ENCODE measurements at places on chromosomes 3 and 15. TPM values are rescaled to one million over a fixed set of nuclear protein-coding genes. Genes with fewer than 3 reads are reported as not detected.

DNA sequence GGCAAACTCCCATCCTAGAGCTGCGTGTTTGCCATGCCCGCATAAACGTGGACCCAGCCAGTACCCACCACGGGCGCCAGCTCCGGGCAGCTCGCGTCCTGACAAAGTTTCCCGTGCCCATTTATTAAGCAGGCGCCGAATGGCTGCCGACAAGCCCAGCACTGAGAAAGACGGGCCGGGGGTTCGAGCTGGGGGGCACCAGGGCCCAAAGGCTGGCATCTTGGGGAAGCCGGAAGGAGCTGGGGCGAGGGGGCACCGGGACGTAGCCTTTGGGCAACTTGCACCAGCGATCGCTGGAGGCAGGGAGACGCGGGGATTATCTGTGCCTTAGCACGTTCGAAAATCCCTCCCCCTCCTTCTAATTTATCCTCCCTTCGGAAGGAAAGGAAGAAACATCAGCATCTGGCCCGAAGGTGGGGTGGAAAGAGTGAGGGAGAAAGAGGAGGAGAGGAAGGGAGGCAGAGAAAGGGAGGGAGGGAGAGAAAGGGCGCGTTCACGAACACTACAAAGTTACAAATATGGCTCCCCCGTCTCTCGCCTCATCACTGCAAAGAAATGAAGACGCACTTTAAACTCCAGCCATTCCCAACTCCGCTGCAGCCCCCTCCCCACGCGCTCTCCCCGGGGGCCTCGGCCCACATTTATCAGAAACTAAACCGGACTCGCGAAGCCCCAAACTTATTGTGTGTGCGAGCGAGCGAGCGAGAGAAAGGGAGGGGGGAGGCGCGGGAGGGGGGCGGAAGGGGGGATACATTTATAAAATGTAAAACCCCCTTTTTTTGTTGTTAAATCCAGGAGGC is 1.0 kb downstream of the ANP32A start:
- peak; percentile 47 for DNase-seq
- peak overlapping the region; percentile 78 for H3K4me3 ChIP-seq
- peak overlapping the region; percentile 87 for H3K27ac ChIP-seq

GRCh38 chr15:84863565-84864443 is 20.7 kb upstream of the SLC28A1 start:
- H3K36me3 ChIP-seq: no peaks in the 10 kb centered on the region
- H3K27me3 ChIP-seq: peaks cover 19% of the 10 kb centered on the region
- no peak overlapping the region for H3K4me3 ChIP-seq
- H3K27ac ChIP-seq: no peak overlapping the region

The TMEM207 gene
- not detected for polyA plus RNA-seq

The XPC gene
- 27.6 TPM for polyA plus RNA-seq

GRCh38 chr3:194194051-194194756 is 58.3 kb downstream of the HES1 start:
- peaks cover 10% of the 10 kb centered on the region for H3K27me3 ChIP-seq
- DNase-seq: no peak
- no peaks in the 10 kb centered on the region for H3K36me3 ChIP-seq
- no peaks in the 10 kb centered on the region for H3K4me1 ChIP-seq

The UBXN7 gene
- polyA plus RNA-seq: 8.6 TPM

DNA sequence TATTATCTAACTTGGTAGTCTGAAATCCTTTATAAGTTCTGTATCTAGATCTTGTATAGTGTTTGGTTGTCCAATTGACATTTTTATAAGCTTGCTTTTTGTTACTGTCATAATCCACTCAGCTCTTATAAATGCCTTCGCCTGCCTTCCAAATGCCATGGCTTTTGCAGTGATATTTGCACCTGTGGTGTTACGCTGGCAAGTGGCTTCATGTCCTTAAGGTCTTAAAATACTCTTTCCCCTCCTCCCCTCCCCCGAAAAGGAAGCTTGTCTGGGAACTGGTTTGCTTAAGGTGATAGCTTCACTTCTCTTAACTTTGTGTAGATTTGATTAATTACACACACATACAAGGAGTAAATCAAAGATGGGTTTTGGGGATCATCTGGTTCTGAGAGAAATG is 62.0 kb downstream of the ABHD2 start:
- no peaks in the 10 kb centered on the region for H3K27me3 ChIP-seq
- no peak for DNase-seq
- H3K4me3 ChIP-seq: no peak overlapping the region

DNA sequence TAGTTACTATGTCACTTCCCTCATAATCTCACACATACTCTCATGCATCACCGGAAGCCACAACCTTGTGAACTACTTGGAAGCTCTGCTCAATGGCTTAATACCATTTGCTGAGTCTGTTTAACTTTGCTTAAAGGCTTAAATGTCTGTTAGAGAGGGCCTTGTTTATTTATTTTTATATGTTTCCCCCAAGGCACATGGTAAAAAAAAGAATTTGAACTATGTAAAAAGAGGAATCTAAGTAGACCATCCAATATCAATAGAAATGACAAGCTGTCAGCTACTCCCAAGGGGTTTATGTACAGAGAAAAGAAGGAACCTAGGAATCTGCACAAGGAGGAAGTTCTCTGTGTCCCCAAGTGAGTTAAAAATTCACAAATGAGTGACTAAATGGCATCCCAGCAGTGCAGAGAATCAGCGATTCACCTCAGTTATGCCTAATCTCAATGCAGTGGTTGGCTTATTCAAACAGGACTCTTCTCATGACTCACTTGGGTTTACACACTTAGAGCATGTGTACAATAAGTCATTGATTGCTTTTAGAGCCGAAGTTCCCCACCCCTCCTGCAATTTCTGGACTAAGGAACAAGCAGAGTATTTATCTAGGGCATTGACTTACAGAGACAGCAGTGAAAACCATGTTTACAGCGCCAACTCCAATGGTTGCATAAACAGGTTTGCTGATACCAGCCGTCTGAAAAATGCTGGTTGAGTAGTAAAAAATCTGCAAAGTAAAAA is 24.4 kb downstream of the SLC2A2 start:
- H3K27me3 ChIP-seq: no peaks in the 10 kb centered on the region
- H3K36me3 ChIP-seq: no peaks in the 10 kb centered on the region
- H3K4me1 ChIP-seq: peaks cover 13% of the 10 kb centered on the region
- no peak overlapping the region for H3K4me3 ChIP-seq

- H3K27ac ChIP-seq: no peak overlapping the region
- peaks cover 3% of the 10 kb centered on the region for H3K4me1 ChIP-seq
- no peaks in the 10 kb centered on the region for H3K27me3 ChIP-seq
- no peak overlapping the region for H3K4me3 ChIP-seq
- H3K36me3 ChIP-seq: no peaks in the 10 kb centered on the region
Measured at GRCh38 chr3:115708540-115708939, 85.2 kb downstream of the GAP43 start.

- peak; percentile 43 for DNase-seq
- no peaks in the 10 kb centered on the region for H3K27me3 ChIP-seq
- peak overlapping the region; percentile 72 for H3K27ac ChIP-seq
Measured at GRCh38 chr15:44537735-44538240, 841 bp downstream of the EIF3J start.

DNA sequence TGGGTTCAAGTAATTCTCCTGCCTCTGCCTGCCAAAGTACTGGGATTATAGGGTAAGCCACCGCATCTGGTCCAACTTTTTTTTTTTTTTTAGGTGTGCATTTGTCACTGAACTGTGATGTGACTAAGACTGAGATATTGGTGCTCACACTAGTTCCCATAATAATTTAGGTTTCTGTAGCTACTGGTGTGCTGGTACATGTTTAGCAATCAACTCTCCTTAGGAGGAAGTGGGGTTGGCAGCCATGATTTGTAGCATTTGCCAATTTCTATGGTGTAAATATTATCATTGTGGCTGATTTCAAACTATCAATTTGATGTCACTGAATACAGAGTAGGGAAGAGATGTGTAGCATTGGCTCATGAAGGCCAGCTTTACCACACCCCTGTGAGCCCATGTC is 372.7 kb downstream of the EDEM1 start:
- H3K4me1 ChIP-seq: no peaks in the 10 kb centered on the region
- no peaks in the 10 kb centered on the region for H3K27me3 ChIP-seq
- DNase-seq: no peak
- no peaks in the 10 kb centered on the region for H3K36me3 ChIP-seq

The RGMA gene
- 0.26 TPM for polyA plus RNA-seq

- H3K27ac ChIP-seq: no peak overlapping the region
- H3K27me3 ChIP-seq: no peaks in the 10 kb centered on the region
- no peak overlapping the region for H3K4me3 ChIP-seq
- peaks cover 4% of the 10 kb centered on the region for H3K4me1 ChIP-seq
- H3K36me3 ChIP-seq: no peaks in the 10 kb centered on the region
Measured at GRCh38 chr3:31862666-31863279, 118.3 kb downstream of the OSBPL10 start.

GRCh38 chr3:5016211-5017161 is 37.2 kb downstream of the BHLHE40 start:
- no peaks in the 10 kb centered on the region for H3K27me3 ChIP-seq
- H3K4me1 ChIP-seq: peaks cover 20% of the 10 kb centered on the region
- H3K27ac ChIP-seq: no peak overlapping the region
- H3K36me3 ChIP-seq: no peaks in the 10 kb centered on the region
- H3K4me3 ChIP-seq: no peak overlapping the region
- DNase-seq: peak; percentile 80

The TRH gene
- not detected for polyA plus RNA-seq

- no peaks in the 10 kb centered on the region for H3K36me3 ChIP-seq
- H3K4me3 ChIP-seq: no peak overlapping the region
- H3K4me1 ChIP-seq: no peaks in the 10 kb centered on the region
- no peak for DNase-seq
Measured at GRCh38 chr3:143287403-143287802, 167.8 kb downstream of the CHST2 start.

The VILL gene
- 4.5 TPM for polyA plus RNA-seq

DNA sequence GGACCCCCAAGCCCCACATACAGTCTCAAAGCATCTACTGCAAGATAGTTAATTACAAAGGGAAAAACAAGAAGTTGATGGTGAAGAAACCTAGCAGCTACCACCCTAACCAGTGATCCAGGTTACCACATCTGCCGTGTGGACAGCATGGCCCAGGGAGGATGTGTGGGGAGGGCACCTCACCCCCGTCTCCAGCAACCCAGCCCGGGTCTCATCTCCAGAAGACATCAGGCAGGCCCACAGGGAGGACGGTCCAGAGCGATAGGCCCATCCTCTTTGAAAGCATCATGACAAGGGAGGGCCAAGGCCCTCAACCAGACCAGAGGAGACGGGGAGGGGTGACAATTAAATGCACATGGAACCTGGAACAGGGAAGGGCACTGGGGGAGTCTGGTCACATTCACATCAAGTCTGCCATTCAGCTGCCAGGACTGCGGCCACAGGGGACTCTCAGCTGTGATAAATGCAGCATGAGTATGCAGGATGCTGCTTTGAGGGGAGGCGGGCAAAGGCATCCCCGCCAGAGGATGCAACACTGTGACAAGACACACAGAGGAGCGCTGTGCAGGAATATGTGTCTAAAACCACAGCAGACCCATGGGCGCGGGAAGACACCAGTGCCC is 18.8 kb downstream of the ZXDC start:
- H3K4me1 ChIP-seq: no peaks in the 10 kb centered on the region
- DNase-seq: no peak
- no peak overlapping the region for H3K4me3 ChIP-seq
- no peaks in the 10 kb centered on the region for H3K27me3 ChIP-seq

- H3K36me3 ChIP-seq: peaks cover 48% of the 10 kb centered on the region
- no peaks in the 10 kb centered on the region for H3K27me3 ChIP-seq
- peaks cover 5% of the 10 kb centered on the region for H3K4me1 ChIP-seq
- no peak for DNase-seq
Measured at GRCh38 chr15:40771242-40771641, 1.5 kb downstream of the C15orf62 start.

The DTWD1 gene
- polyA plus RNA-seq: 12.6 TPM

The PROK2 gene
- not detected for polyA plus RNA-seq

GRCh38 chr15:29131840-29132420 is 137.7 kb downstream of the NSMCE3 start:
- no peaks in the 10 kb centered on the region for H3K36me3 ChIP-seq
- H3K4me1 ChIP-seq: no peaks in the 10 kb centered on the region
- H3K27ac ChIP-seq: no peak overlapping the region
- no peak for DNase-seq
- H3K4me3 ChIP-seq: no peak overlapping the region

DNA sequence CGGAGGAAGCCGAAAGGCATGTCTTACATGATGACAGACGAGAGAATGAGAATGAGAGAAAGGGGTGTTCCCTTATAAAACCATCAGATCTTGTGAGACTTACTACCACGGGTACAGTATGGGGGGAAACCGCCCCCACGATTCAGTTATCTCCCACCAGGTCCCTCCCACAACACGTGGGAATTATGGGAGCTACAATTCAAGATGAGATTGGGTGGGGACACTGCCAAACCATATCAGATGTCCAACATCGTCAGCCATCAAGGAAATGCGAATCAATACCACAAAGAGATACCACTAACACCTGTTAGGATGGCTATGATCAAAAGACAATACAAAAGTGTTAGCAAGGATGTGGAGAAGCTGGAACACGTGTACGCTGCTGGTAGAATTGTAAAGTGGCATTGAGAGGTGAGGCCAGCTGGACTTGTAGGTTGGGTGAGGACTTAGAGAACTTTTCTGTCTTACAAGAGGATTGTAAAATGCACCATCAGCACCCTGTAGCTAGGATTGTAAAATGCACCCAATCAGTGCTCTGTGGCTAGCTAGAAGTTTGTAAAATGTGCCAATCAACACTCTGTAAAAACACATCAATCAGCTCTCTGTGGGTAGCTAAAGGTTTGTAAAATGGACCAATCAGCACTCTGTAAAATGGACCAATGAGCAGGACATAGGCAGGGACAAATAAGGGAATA is 37.5 kb downstream of the VGLL4 start:
- peaks cover 12% of the 10 kb centered on the region for H3K36me3 ChIP-seq
- H3K4me1 ChIP-seq: peaks cover 41% of the 10 kb centered on the region
- peak overlapping the region; percentile 34 for H3K27ac ChIP-seq
- no peak for DNase-seq
- no peaks in the 10 kb centered on the region for H3K27me3 ChIP-seq

DNA sequence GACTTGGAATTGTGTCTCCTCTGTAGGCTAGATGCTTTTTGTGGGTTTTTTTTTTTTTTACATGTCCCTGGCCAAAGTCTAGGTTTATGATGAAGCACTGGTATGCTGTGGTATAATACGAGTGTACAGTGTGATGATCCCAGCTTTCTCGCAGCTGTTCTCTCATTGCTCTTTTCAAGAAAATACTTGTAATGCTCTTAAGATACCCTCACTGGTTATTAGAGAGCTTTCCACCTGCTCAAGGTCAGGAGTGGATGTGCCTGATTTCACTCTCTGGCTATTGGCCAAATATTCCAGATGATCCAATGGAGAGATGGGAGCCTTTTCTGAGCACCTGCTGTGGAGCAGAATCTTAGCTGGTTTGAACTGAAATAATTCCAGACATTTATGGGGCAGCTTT is 215.1 kb downstream of the MYRIP start:
- H3K27me3 ChIP-seq: no peaks in the 10 kb centered on the region
- no peak for DNase-seq
- H3K4me3 ChIP-seq: no peak overlapping the region
- no peaks in the 10 kb centered on the region for H3K36me3 ChIP-seq
- no peaks in the 10 kb centered on the region for H3K4me1 ChIP-seq

DNA sequence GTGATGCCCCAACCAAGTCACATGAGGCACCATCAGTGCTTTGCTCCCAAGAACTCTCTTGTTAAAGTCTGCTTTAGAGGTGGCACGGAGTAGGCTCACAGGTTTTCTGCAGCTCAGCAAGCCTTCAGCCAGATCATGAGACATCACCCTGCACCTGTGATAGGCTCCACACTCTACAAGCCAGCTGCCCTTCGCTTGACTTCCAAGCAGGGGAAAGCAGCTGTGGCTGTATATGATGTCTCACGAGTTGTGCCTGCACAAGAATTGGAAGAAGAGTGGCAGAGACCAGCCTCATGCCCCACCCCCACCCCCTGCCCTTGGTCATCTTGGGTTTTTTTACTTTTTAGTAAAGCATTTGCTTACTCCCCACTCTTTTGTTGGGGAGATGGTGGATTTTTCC is 22.5 kb downstream of the MRPS11 start:
- H3K27me3 ChIP-seq: no peaks in the 10 kb centered on the region
- no peak overlapping the region for H3K27ac ChIP-seq
- no peaks in the 10 kb centered on the region for H3K4me1 ChIP-seq
- H3K36me3 ChIP-seq: no peaks in the 10 kb centered on the region
- no peak overlapping the region for H3K4me3 ChIP-seq
